Endodermal cell (in vitro differentiated cells): ENCODE measurements at places on chromosomes 7 and 10.

GRCh38 chr7:260441-261281 lies 29.3 kb upstream of the FOXL3 start:
- H3K27ac ChIP-seq = no peak overlapping the region
- H3K36me3 ChIP-seq = peaks cover 6% of the 10 kb centered on the region
- DNase-seq = no peak
- no peak overlapping the region for H3K4me3 ChIP-seq
- no peaks in the 10 kb centered on the region for H3K27me3 ChIP-seq
- H3K4me1 ChIP-seq = no peaks in the 10 kb centered on the region

DNA sequence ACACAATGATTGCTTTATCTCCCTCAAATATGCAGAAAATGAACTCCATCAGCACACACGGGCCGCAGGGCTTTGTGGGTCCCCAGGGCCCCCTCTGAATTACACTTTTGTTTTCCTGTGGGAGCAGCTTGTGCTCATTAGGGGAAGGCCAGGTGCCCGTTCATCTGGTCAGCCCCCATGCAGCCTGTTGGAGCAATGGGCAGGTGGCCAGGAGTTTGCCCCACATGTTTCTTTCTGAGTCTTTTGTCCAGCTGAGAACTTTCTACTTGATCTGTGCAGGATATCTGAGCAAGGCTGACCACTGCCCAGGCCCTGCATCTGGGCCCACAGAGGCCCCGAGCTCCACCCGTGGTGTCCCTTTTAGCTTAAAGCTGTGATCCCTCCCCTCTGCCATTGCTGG lies 105.3 kb upstream of the FAM20C start:
- H3K27ac ChIP-seq = no peak overlapping the region
- no peak overlapping the region for H3K4me3 ChIP-seq
- no peaks in the 10 kb centered on the region for H3K4me1 ChIP-seq

GRCh38 chr10:95821720-95822119 lies 65.8 kb downstream of the ENTPD1 start:
- no peaks in the 10 kb centered on the region for H3K27me3 ChIP-seq
- peaks cover 13% of the 10 kb centered on the region for H3K4me1 ChIP-seq
- no peak for DNase-seq
- no peaks in the 10 kb centered on the region for H3K36me3 ChIP-seq
- H3K4me3 ChIP-seq = no peak overlapping the region
- no peak overlapping the region for H3K27ac ChIP-seq

DNA sequence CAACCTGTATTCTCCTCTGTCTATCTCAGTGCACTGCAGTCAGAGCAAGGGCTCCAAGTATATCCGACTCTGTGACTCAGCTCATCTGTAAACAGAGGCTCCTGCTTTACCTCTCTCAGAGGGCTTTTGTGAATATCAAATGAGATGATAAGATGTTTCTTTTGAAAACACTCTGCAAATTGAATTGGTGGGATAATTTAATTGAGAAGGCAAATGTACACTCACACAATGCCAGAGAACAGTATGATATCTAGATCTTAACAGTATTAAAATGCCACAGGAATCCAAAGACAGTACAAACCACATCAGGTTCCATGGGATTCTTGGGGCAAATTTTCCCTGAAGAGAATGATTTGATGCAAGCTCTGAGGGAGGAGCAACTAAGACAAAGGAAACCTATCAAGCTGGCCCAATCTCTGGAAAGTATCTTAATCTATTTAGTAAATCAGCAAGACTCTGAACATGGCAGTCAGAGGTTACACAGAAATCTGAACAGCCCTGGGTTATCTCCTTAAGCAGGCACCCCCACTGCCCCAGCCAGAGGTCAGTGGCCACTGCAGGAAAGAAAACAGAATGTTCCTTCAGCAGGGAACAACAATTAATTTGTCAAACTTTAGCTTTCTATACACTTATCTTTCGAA lies 45.9 kb downstream of the DOCK4 start:
- H3K36me3 ChIP-seq = no peaks in the 10 kb centered on the region
- H3K4me3 ChIP-seq = peak overlapping the region; percentile 65
- peak overlapping the region; percentile 92 for H3K27ac ChIP-seq

- H3K36me3 ChIP-seq = no peaks in the 10 kb centered on the region
- no peak overlapping the region for H3K27ac ChIP-seq
Observed at GRCh38 chr7:28847681-28848080, 110.4 kb downstream of the TRIL start.

GRCh38 chr7:24921362-24921679 lies 58.7 kb downstream of the OSBPL3 start:
- H3K27ac ChIP-seq = no peak overlapping the region
- no peak for DNase-seq
- no peak overlapping the region for H3K4me3 ChIP-seq
- H3K36me3 ChIP-seq = no peaks in the 10 kb centered on the region
- H3K27me3 ChIP-seq = no peaks in the 10 kb centered on the region

- no peaks in the 10 kb centered on the region for H3K36me3 ChIP-seq
- H3K27ac ChIP-seq = no peak overlapping the region
- no peak for DNase-seq
Observed at GRCh38 chr7:34451923-34452322, 206.1 kb upstream of the NPSR1 start.

- no peaks in the 10 kb centered on the region for H3K27me3 ChIP-seq
- H3K27ac ChIP-seq = no peak overlapping the region
- DNase-seq = no peak
- no peak overlapping the region for H3K4me3 ChIP-seq
- no peaks in the 10 kb centered on the region for H3K36me3 ChIP-seq
- no peaks in the 10 kb centered on the region for H3K4me1 ChIP-seq
Observed at GRCh38 chr7:8160779-8161345, 101.1 kb downstream of the ICA1 start.

GRCh38 chr7:90178679-90179278 lies 24.5 kb downstream of the STEAP1 start:
- H3K4me1 ChIP-seq = no peaks in the 10 kb centered on the region
- no peak for DNase-seq
- H3K27me3 ChIP-seq = no peaks in the 10 kb centered on the region
- H3K4me3 ChIP-seq = no peak overlapping the region
- H3K36me3 ChIP-seq = no peaks in the 10 kb centered on the region

GRCh38 chr10:52071814-52072213 lies 242.3 kb upstream of the DKK1 start:
- H3K36me3 ChIP-seq = no peaks in the 10 kb centered on the region
- H3K27me3 ChIP-seq = no peaks in the 10 kb centered on the region
- H3K4me1 ChIP-seq = no peaks in the 10 kb centered on the region

GRCh38 chr10:116653885-116654284 lies 33.1 kb downstream of the PNLIPRP2 start:
- no peaks in the 10 kb centered on the region for H3K36me3 ChIP-seq
- DNase-seq = no peak

DNA sequence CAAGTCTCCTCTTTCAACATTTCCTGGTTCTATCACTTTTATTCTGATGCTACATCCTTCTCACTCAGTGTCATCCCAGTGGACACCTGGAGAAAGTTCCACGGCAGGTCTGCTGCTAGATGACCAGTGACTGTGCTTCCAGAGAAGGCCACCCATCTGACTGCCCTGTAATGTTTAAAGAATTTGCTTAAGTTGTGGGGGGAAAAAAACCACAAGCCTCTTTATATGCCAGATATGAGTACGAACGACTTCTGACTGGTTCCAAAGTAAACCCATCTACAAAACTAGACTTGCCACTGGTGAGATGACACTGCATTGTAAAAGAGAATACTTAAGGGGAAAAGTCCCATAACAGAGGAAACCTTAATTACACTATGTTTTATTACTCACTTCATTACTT lies 69.6 kb upstream of the VWC2 start:
- no peak for DNase-seq
- no peaks in the 10 kb centered on the region for H3K27me3 ChIP-seq
- H3K27ac ChIP-seq = no peak overlapping the region
- no peaks in the 10 kb centered on the region for H3K36me3 ChIP-seq
- no peaks in the 10 kb centered on the region for H3K4me1 ChIP-seq
- no peak overlapping the region for H3K4me3 ChIP-seq

GRCh38 chr10:119669975-119670640 lies 18.9 kb downstream of the BAG3 start:
- peaks cover 14% of the 10 kb centered on the region for H3K4me1 ChIP-seq
- H3K27me3 ChIP-seq = no peaks in the 10 kb centered on the region
- H3K36me3 ChIP-seq = peaks cover 64% of the 10 kb centered on the region
- H3K4me3 ChIP-seq = no peak overlapping the region

DNA sequence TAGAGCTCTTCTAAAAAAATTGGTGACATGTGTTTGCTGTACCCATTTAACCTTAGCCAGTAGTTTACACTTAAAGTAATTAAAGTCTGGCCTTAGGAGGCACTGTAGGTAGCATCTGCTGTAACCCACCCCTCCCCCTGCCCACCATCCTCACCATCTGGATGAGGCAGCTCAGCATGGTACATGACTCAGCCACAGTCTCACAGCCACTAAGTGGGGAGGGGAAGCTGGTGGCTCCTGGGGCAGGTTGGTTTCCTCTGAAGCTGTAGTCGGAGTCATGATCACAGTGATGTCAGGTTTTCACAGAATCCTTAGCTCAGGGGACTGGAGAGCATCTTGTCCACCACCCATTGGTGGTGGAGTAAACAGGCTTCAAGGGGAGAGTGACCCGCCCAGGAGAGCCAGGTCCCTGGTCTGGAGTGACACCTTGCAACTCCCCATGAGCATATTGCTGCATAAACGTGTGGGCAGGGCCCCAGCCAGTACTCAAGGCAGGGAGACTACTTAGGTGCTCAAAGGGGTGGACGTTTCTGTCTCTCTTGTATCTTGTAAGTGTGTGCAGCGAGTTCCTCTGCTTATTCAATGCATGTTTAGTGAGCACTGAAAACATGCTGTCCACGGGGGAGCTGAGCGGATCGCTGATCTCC lies 125.9 kb downstream of the GRK5 start:
- H3K4me3 ChIP-seq = no peak overlapping the region
- H3K27ac ChIP-seq = no peak overlapping the region
- H3K4me1 ChIP-seq = no peaks in the 10 kb centered on the region
- peak; percentile 71 for DNase-seq

- peak overlapping the region; percentile 54 for H3K4me3 ChIP-seq
- H3K4me1 ChIP-seq = peaks cover 4% of the 10 kb centered on the region
- no peak overlapping the region for H3K27ac ChIP-seq
- peaks cover 8% of the 10 kb centered on the region for H3K36me3 ChIP-seq
- DNase-seq = no peak
Observed at GRCh38 chr7:106459397-106460072, 174.8 kb upstream of the NAMPT start.

DNA sequence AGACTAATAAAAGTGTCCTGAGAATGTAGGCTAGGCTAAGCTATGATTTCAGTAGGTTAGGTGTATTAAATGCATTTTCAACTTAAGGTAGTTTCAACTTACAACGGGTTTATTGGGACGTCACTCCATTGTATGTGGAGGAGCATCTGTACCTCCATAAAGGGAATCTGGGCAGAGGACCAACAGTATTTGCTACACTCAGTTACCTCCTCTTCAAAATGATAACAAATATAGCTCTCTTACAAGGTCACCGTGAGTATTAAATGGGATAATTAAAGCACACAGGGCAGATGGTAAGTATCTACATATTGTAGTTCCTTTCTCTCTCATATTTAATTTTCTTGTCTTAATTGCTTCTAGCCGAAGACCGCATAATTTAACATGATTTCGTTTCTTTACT lies 59.0 kb upstream of the FGL2 start:
- H3K36me3 ChIP-seq = no peaks in the 10 kb centered on the region
- H3K4me3 ChIP-seq = no peak overlapping the region
- DNase-seq = no peak
- no peaks in the 10 kb centered on the region for H3K27me3 ChIP-seq

- H3K4me1 ChIP-seq = no peaks in the 10 kb centered on the region
- H3K4me3 ChIP-seq = no peak overlapping the region
- H3K27ac ChIP-seq = no peak overlapping the region
- no peak for DNase-seq
- H3K36me3 ChIP-seq = no peaks in the 10 kb centered on the region
Observed at GRCh38 chr10:126250045-126250444, 138.2 kb downstream of the ADAM12 start.

DNA sequence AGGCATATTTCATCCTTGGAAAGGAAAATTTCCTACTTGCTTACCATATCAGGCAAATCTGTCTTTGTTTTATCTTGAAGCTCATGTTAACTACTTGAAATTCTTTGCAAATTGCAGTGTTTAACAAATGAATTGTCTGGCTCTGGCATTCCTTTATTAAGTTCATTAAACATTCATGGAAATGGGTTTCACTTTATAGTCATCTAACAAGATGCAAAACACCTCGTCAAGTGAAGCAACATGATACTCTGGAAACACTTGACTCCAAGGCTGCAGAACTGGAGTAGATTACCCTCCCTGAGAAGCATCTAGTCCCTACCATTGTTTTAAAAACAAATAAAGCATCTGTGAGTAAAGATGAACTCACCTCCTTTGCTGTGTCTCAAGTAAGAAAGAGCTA lies 1086.9 kb downstream of the NRG3 start:
- no peaks in the 10 kb centered on the region for H3K36me3 ChIP-seq
- H3K4me1 ChIP-seq = peaks cover 13% of the 10 kb centered on the region
- no peak for DNase-seq
- H3K4me3 ChIP-seq = no peak overlapping the region

DNA sequence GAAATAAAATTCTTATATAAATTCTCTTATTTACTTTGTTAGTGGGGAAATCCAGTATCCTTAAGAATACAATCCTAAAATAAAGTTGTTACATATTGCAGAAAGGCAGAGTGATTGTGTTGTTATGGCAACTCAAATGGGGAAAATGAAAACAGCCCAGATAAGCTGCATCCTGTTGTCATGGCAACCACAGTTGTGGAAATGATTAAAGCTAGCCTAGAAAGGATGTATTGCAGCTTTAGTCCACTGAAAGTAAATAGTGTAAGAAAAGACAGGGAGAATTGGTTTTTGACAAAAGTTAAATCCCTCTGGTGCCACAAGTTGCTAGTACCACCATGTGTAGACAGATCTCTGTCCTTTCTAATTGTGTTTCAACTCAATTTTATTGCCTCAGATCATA lies 43.2 kb downstream of the BTRC start:
- no peak for DNase-seq
- H3K27ac ChIP-seq = no peak overlapping the region
- no peak overlapping the region for H3K4me3 ChIP-seq
- no peaks in the 10 kb centered on the region for H3K36me3 ChIP-seq
- no peaks in the 10 kb centered on the region for H3K27me3 ChIP-seq

DNA sequence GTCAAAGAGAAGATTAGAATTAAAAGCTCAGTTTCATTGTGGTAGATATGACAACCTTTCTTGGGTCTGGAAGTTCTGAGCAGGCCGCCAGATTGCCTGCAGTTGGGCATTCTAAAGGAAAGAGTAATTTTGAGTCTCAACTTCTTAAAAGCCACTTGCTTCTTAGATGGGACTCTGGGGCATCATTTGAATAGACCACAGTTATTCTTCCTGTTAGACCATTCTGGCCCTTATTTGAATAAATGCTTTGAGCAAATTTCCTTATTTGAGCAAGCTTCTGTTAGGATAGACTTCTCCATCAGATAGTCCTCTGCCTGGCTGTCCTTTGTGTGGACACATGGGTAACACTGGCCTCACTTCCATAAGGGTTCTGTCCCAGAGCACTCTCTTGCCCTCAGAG lies 40.2 kb downstream of the SND1 start:
- H3K4me1 ChIP-seq = no peaks in the 10 kb centered on the region
- no peaks in the 10 kb centered on the region for H3K27me3 ChIP-seq
- no peak overlapping the region for H3K27ac ChIP-seq
- H3K4me3 ChIP-seq = no peak overlapping the region

GRCh38 chr7:43584195-43584586 lies 1.3 kb downstream of the STK17A start:
- H3K27ac ChIP-seq = no peak overlapping the region
- H3K4me1 ChIP-seq = peaks cover 3% of the 10 kb centered on the region
